ENCODE measurements at places on chromosomes 3 and 15.

DNA sequence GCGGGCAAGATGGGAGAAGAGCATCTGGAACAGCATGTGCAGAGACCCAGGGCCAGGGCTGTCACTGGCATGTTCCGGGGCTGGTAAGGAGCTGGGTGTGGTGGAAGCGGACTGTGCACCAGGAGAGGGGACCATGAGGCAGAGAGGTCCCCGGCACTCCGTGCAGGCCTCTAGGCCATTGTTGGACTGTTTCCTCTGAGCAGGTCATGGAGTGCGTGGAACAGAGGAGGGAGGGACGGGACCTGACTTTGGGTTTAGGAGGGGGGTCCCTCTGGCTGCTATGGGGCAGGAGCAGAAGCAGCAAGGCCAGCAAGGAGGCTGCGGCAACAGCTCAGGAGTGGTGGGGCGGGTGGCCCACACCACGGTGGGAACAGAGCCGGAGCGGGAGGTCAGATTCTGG lies 47.1 kb downstream of the TPRA1 start:
- no peak for DNase-seq

GRCh38 chr3:163809540-163809993 lies 1268.7 kb downstream of the SI start:
- DNase-seq = no peak

DNA sequence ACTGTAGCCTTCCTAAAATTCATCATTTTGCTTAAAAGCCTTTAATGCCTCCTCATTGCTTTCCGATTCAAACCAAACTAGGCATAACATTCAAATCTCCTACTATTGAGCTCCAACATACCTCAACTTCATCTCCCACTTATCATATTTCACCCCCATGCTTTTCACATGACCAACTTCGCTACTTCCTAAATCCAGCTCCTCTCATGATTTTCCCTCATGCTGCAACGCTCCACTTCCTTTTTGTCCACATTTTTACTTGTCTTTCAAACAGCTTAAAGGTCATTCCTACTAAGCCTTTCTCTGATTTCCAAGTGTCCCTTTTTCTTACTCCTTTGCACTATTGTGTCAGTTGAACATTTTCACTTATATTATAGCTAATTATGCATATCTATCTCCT lies 20.3 kb upstream of the ANXA2 start:
- DNase-seq = no peak

GRCh38 chr3:119748991-119749390 lies 32.9 kb upstream of the NR1I2 start:
- no peak for DNase-seq

DNA sequence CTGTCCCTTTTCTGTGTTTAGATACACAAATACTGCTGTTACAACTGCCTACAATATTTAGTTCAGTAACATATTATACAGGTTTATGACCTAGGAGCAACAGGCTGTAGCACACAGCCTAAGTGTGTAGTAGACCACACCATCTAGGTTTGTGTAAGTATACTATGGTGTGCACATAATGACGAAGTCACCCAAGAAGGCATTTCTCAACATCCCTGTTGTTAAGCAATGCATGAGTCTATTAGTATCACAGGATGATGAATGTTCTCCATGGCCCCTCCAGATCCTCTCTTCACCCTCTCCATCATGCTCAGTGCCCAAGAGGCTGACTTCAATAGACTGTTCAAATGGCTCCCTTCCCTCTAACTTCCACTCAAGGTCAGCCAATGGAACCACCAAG lies 14.6 kb upstream of the SEC62 start:
- DNase-seq = no peak

GRCh38 chr3:116140100-116140689 lies 305.1 kb downstream of the LSAMP start:
- DNase-seq = peak; percentile 80

Measured in NCI-H82 (cell line).